ENCODE measurements at places on chromosomes 3 and 15.

DNA sequence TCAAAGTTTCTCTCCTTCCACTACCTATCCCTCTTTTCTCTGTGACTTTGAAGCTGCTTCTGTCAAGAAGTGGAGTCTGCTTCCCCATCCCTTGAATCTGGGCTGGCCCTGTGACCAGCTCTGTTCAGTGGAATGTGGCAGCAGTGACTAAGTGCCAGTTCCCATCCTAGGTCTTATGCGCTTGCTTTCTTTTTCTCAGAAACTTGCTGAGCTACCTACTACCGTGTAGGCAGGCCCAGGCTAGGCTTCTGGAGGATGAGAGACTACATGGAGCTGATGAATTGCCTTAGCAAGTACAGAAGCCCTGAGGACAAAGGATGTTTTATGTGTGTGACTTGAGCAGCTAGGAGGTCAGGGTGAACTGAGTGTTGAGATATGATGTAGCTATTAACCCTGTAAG lies 123.2 kb downstream of the PDCD6IP start:
- H3K27ac ChIP-seq = peak overlapping the region; percentile 22
- H3K4me3 ChIP-seq = no peak overlapping the region
- H3K36me3 ChIP-seq = no peaks in the 10 kb centered on the region
- H3K27me3 ChIP-seq = peaks cover 4% of the 10 kb centered on the region
- H3K4me1 ChIP-seq = no peaks in the 10 kb centered on the region

- peak overlapping the region; percentile 77 for H3K4me3 ChIP-seq
- H3K27ac ChIP-seq = peak overlapping the region; percentile 96
- peaks cover 42% of the 10 kb centered on the region for H3K4me1 ChIP-seq
- no peak for DNase-seq
Observed at GRCh38 chr15:67048281-67049279, 16.8 kb upstream of the SMAD3 start.

DNA sequence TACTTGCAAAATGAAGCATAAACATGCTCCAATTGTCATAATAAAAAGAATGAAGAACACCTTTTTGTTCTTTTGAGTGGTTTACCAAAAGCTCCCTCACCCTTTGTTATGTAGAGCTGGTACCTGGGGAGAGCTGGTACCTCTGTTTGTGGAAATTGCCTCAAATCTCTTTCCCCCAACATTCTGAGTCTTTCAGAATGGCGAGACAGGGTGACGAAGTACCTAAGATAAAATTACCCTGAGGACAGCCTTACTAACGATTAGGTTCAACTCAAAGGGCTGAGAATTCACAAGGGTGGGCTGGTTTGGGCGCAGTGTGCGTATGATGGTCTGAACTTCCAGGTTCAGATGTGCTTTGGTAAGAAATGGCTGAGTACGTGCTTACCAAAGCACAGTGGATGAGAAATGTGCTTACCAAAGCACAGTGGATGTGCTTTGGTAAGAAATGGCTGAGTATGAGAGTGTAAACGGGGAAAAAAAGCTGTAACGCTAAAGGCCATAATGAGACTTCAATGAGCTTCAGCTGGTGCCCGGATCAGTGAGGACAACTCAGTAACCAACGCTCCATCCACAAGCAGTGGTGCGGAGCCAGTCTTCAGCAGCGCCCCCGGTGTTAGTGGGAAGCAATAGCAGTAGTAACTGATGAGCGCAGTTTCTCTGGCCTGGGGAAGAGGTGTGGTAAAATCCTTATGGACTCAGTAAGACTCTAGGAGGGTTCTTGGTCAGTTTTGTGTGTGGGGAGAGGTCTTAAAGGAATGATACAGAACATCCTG lies 72.3 kb upstream of the LRIG1 start:
- H3K4me1 ChIP-seq = peaks cover 9% of the 10 kb centered on the region
- H3K27ac ChIP-seq = no peak overlapping the region
- H3K36me3 ChIP-seq = no peaks in the 10 kb centered on the region
- H3K27me3 ChIP-seq = peaks cover 15% of the 10 kb centered on the region

- no peak overlapping the region for H3K4me3 ChIP-seq
- no peaks in the 10 kb centered on the region for H3K4me1 ChIP-seq
- no peaks in the 10 kb centered on the region for H3K27me3 ChIP-seq
Observed at GRCh38 chr15:59191855-59192237, 14.8 kb upstream of the LDHAL6B start.

DNA sequence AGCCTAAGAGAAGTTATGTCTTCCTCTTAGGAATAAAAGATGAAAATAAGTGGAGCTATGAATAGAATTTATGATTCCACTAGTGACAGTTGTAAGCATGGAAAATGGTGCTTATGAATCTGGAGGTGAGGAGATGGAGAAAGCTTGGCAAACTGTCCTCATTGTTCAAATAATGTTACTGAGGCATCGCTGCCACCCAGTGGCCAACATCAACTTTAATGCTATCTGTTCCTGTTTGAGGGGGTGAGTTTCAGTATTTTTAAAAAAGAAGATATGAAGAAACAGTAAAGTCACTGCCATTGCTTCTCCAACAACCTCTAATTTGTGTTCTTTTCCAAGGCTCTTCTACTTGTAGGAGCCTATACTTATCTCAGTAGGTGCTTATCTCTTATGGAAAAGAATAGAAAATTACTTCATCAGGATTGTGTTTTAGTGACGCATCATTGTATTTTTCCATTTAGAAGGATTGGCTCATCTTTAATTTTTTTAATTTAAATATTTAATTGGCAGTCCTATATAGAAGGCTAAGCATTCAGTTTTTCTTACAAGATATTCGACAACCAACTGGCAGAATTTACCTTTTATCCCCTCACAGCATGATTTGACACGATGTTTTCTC lies 260.4 kb upstream of the P2RY1 start:
- H3K36me3 ChIP-seq = no peaks in the 10 kb centered on the region
- H3K27ac ChIP-seq = no peak overlapping the region
- DNase-seq = no peak
- peaks cover 3% of the 10 kb centered on the region for H3K27me3 ChIP-seq
- no peak overlapping the region for H3K4me3 ChIP-seq

DNA sequence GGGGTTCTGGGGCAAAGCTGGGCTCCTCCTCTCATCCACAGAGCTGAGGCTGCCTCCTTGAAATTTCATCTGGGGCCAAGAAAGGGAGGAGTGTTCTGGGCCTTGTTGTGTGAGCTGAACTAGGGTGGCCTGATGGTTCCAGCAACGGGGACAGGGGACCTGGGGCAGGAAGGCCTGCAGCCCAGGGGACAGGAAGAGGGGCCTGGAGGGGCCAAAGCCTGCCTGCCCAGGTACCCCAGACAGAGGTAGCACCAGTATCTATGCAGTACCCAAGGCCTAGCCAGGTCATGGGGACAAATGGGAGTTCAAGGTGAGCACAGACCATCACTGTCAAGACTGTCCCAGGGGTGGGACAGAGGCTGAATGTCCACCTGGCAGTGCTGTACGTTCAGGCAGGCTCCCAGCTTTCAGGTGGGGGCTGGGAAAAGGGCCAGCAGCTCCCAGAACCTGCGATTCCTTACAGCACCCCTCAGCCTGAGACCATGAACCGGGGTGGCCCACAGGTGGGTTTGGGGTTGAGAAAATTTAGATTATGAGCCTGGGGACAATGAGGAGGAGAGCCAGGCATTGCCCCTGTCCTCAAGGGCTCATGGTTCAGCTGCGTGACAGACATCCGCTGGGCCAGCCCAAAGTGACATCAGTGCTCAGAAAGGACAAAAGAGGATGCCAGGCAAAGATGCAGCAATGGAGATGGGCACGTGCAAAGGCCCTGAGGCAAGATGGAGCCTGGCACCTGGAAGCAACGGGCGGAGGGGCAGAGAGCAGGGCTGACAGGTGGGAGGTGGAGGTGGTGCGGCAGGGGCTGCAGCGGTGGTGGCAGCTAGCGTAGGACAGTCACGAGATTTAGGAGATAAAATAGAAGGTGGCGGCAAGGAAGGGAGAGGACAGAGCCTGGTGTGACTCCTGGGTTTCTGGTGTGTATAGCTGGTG lies 28.0 kb downstream of the PSTPIP1 start:
- H3K27me3 ChIP-seq = peaks cover 13% of the 10 kb centered on the region

DNA sequence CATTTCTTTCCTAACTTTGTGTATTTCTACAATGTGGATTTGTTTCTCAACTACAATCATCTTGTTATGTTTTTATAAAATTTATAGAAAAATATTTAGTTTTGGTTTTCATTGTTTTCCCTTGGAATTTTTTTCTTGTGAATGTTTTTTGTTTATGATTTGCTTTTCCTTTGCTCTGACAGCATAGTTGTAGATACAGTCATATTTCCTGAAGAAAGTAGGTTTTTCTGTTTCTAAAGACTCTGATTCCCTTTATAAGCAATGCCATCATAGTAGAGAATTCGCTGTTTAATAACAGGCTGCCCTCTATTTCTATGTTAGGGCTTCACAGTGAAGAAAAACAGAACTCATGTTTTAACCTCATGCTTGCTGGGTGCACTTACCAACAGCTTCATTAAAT lies 482.3 kb downstream of the ZBBX start:
- H3K4me1 ChIP-seq = no peaks in the 10 kb centered on the region
- H3K4me3 ChIP-seq = no peak overlapping the region
- no peak overlapping the region for H3K27ac ChIP-seq
- no peaks in the 10 kb centered on the region for H3K27me3 ChIP-seq
- no peak for DNase-seq

- no peak overlapping the region for H3K27ac ChIP-seq
- no peak for DNase-seq
- peaks cover 3% of the 10 kb centered on the region for H3K27me3 ChIP-seq
- H3K4me3 ChIP-seq = no peak overlapping the region
Observed at GRCh38 chr3:126972866-126973265, 10.0 kb upstream of the PLXNA1 start.

GRCh38 chr3:120171134-120171873 lies 77.1 kb upstream of the GSK3B start:
- peak overlapping the region; percentile 25 for H3K27ac ChIP-seq
- peaks cover 9% of the 10 kb centered on the region for H3K4me1 ChIP-seq
- no peaks in the 10 kb centered on the region for H3K27me3 ChIP-seq
- H3K36me3 ChIP-seq = no peaks in the 10 kb centered on the region
- no peak overlapping the region for H3K4me3 ChIP-seq

- H3K4me3 ChIP-seq = peak overlapping the region; percentile 82
- H3K4me1 ChIP-seq = no peaks in the 10 kb centered on the region
- DNase-seq = no peak
- H3K27ac ChIP-seq = no peak overlapping the region
Observed at GRCh38 chr3:12287727-12288181, 1.1 kb upstream of the PPARG start.

GRCh38 chr3:41120460-41120859 lies 78.8 kb upstream of the CTNNB1 start:
- H3K27ac ChIP-seq = no peak overlapping the region
- H3K4me3 ChIP-seq = no peak overlapping the region
- no peak for DNase-seq
- H3K4me1 ChIP-seq = no peaks in the 10 kb centered on the region
- no peaks in the 10 kb centered on the region for H3K36me3 ChIP-seq

- no peaks in the 10 kb centered on the region for H3K27me3 ChIP-seq
- no peak for DNase-seq
- H3K36me3 ChIP-seq = peaks cover 3% of the 10 kb centered on the region
- H3K4me1 ChIP-seq = peaks cover 25% of the 10 kb centered on the region
- no peak overlapping the region for H3K4me3 ChIP-seq
- no peak overlapping the region for H3K27ac ChIP-seq
Observed at GRCh38 chr3:128313935-128314334, 152.8 kb downstream of the DNAJB8 start.

- H3K27me3 ChIP-seq = no peaks in the 10 kb centered on the region
- no peaks in the 10 kb centered on the region for H3K4me1 ChIP-seq
- H3K4me3 ChIP-seq = no peak overlapping the region
- peaks cover 26% of the 10 kb centered on the region for H3K36me3 ChIP-seq
- H3K27ac ChIP-seq = no peak overlapping the region
Observed at GRCh38 chr3:136428167-136428566, 178.0 kb downstream of the PCCB start.

GRCh38 chr3:17039594-17039993 lies 154.8 kb downstream of the PLCL2 start:
- H3K4me3 ChIP-seq = no peak overlapping the region
- H3K36me3 ChIP-seq = no peaks in the 10 kb centered on the region
- no peak for DNase-seq
- H3K27me3 ChIP-seq = no peaks in the 10 kb centered on the region

All from type B pancreatic cell (in vitro differentiated cells).